8988T (cell line): ENCODE measurements at places on chromosomes 6 and 20.
A peak's percentile ranks its signal among the peaks of the same experiment; 100 is the strongest.

DNA sequence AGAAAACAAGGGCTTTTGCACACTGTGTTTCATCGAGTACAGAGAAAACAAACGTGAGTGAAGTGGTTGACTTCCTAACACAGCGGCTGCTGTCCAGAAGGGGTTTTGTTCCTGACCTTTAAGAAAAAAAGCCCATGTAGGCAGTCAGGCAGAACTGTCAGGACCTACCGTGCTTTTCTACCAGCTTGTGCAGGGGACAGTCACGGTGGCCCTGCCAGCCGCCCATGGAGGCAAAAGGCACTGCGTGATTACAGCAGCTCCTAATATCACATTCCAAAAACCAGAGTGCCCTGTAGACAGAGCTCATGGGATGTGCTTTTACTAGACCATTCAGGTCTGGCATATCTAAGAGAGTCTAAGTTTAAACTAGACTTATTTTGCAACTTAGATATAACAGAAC is 12.2 kb downstream of the TNFAIP3 start:
- no peak for DNase-seq

- no peak for DNase-seq
Observed at GRCh38 chr6:129543981-129544380, 166.0 kb downstream of the ARHGAP18 start.

GRCh38 chr6:151649835-151650234 is 156.0 kb downstream of the CCDC170 start:
- DNase-seq: no peak

GRCh38 chr6:8705435-8706020 is 270.2 kb upstream of the SLC35B3 start:
- DNase-seq: no peak

GRCh38 chr6:126180585-126180984 is 159.3 kb upstream of the CENPW start:
- no peak for DNase-seq

DNA sequence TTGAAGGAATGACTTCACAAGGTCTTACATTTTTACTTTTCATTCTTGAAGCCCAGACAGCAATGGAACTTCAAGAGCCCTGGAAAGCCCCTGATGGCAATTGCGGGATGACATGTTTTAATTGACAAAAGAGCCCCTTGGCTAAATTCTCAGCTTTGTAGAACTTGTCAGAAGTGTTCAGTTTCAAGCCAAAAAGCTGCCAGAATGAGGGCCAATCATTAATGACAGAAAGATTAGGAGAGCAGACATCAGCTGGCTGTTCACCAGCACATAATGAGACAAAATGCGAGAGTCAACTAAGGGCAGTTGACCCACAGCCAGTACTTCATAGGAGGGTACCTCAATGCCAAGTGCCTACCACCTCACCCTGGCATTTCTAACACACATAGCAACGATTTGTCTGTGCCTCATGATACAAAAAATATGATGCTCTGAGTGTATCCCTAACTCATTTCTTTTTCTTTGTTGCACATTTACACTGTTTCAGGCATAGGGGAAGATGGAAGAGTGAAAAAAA is 243.1 kb downstream of the MYLK4 start:
- DNase-seq: no peak

DNA sequence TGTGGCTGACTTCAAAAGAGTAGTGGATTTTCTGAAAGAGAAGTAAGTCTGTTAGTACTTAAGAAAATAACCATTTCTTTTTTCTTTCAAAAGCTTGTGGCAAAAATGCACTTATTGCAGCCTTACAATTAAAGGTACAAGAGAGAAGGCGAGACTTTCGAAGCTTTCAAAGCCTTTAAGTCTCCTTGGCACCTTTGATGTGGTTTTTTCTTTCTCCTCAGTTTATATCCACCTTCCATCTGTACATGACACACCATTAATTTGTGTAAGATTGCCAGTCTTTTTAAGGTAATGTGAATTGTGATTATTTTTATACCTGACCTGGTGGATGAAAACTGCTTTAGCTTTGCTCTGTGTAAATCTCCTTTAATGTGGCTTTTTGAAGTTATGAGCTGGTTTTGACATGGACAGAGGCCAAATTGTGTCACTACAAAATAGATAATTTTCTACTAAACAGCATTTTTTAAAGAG is 466.1 kb downstream of the CDKAL1 start:
- DNase-seq: no peak

DNA sequence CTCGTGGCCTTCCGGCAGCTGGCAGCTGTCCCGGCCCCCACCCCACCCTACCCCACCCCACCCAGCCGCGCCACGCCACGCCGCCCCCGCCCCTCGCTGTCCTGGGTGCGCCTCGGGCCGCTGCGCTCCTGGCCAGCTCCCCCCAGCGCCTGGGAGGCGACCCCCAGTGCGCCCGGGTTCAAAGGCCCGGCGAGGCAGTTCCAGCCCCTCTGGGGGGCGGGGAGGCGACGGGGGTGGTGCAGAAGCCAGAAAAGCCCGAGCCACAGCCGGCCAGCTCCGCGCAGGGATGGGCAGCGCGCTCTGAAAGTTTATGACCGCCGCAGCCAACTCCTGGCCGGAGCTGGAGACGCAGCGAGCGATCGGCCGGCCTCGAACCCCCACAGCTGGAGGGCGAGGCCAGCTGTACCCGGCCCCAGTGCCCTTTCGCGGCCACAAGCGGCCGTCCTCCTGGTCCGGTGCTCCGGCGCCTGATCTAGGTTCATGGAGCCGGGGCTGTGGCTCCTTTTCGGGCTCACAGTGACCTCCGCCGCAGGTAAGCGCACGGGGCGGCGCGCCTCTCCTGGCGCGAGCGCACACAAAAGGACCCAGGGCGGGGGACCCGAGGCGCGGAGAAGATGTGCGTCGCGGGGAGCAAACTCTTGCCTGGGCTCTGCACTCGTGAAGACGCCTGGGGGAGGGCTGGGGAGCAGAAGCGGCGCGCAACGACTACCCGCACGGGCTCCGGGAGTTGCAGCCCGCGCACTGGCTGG is at the start of gene EDN3:
Gene EDN3, plus strand, starts transcription at position 279 of the 749 bp plus-strand sequence. Its CDS starts 202 bp downstream, at position 481.
- DNase-seq: no peak

DNA sequence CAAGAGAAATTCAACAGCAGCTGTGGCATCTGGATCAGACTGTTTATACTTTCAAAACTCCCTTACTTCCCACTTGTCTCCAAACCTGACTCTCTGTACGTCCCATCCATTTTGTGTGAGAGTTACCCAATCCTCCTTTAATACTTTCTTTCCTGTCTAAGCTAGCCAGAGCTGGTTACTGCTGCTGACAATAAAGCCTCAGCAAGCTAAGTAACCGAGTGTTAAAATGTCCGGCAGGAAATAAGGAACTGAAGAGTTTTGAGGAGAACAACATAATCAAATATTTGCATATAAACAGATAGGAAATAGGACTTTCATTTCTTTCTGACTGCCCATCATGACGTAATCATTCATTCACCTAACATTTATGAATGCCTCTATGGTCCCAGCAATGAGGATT is 11.6 kb downstream of the TMEM30A start:
- DNase-seq: no peak

- no peak for DNase-seq
Observed at GRCh38 chr6:105087571-105088211, 92.1 kb downstream of the POPDC3 start.

GRCh38 chr6:52389264-52389625 is 27.3 kb downstream of the PAQR8 start:
- no peak for DNase-seq

- no peak for DNase-seq
Observed at GRCh38 chr20:25346349-25346748, 44.3 kb downstream of the ABHD12 start.

DNA sequence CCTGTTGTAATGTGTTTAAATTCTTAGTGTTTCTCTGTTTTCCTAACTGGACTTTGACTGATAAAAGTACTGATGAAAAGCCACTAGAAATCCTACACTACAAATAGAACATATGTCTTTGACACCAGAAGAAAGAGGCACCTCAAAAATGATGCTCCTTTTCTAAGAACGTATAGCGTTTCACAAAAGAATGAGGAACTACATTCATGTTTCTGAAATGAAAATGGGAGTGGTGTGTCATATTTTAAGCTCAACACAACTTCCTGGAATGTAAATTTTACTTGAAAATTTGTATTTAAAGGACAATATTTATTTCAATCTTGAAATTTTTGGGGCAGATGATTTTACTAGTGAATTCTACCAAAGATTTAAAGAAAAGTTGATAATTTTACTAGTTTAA is 35.3 kb downstream of the KIAA0408 start:
- no peak for DNase-seq

GRCh38 chr20:25460566-25461280 is 53.2 kb downstream of the GINS1 start:
- DNase-seq: no peak

DNA sequence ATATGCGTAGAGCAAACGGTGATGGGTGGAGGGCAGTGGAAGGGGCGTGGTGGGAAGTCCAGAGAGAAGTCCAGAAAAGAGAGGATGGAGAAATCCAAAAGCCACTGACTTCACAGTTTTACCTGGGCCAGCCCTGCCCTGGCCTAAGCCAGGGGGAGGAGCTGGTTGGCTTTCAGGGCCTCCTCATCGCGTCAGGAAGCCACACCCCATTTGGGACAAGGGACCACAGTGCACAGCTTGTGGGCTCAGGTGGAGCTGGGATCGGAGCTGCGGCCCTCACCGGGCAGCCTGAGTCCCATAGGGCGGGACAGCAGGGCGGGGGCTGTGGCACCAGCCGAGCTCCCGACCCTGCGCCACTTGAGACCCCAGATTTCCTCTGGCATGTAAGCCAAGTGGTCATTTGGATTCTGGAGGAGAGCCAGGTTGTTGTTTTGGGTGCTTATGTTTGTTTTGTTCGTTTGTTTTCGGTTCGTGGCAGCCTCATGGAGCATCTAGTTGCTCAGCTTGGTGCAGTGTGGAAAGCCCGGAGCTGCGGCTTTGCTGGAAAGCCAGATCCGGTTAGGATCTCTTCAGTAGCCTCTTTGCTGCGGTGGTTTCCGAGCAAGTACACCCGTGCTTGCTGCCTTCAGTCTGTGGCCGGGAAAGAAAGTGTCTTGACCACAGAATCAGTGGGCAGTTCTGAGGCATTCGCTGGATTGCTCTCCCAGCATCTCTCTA is 42.2 kb downstream of the RIOK1 start:
- no peak for DNase-seq

DNA sequence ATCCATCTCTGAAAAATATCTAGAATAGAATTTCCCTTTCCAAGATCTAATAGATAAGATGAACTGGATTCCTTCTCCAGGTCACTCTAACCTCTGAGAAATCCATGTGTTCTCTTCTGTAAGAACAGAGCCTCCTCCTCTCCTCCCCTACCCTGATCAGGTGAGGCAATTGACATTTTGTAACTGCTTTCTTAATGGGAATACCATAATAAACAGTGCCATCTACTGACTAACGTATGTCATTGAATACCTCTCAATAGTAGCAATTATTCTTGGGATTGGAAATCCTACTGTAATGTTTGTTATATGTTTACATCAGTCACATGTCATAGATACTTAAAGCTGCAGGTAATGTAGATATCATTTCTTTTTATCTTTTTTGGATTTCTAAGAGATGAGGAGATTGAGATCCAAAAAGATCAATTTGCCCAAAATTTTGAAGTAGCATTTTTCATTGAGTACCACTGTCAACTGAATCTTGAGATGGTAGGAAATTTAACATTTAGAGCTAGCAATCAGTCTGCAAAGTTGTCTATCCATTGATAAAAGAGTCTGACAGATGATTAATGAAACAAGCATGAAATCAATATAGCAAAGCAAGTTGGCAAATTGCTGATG is 365.8 kb upstream of the HSF2 start:
- no peak for DNase-seq

GRCh38 chr6:146543211-146543939 is at the start of gene RAB32:
Gene RAB32 (plus strand): TSS chr6:146543833. CDS start chr6:146543872, 39 bp downstream.
- DNase-seq: peak; percentile 87

DNA sequence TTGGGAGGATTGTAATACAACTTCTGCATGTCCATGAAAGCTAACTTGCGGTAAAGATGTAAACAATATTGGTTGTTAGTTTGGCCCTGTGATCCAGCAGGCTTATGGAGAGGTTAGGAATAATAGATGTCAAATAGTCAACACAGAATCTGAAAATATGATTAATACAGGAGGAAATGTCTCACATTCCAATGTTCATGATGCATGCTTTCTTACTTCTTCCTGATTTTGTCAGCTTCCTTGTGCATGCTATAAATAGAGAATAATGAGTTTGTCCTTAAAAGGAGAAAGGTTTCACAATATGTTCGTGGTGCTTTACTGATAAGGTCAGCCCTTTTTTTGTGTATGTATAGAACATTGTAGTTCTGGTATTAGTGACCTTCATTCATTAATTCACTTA is 136.7 kb downstream of the MMUT start:
- DNase-seq: no peak

- DNase-seq: no peak
Observed at GRCh38 chr6:74578339-74578738, 627.5 kb downstream of the COL12A1 start.

- DNase-seq: no peak
Observed at GRCh38 chr6:46867411-46867810, 54.3 kb downstream of the ADGRF5 start.

DNA sequence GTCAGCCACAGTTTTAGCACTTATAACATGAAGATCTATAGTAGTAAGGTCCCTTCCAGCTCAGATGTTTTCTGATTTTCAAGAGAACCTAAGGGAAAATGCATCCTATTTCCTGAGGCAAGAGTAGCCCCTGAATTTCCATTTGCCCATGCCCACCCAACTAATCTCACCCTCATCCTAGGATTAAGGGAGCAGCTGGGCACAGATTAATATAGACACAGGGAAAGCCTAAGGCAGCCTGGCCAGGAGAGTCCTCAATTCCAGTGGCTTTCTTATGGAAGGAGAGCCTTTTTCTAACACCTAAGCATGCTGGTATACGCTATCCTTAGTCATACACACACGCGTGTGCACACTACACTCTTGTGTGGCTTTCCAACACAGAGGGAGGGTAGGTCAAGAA is 1.5 kb downstream of the APOBEC2 start:
- no peak for DNase-seq

- DNase-seq: no peak
Observed at GRCh38 chr6:158457131-158457530, 102.8 kb upstream of the TMEM181 start.

GRCh38 chr6:340991-341827 is 48.9 kb downstream of the DUSP22 start:
- DNase-seq: no peak

GRCh38 chr6:24089736-24090135 is 36.3 kb upstream of the NRSN1 start:
- DNase-seq: no peak

GRCh38 chr6:24719125-24719971 is at the start of gene C6orf62:
Gene C6orf62 (minus strand): TSS chr6:24719154. CDS start chr6:24718668, 486 bp downstream.
- DNase-seq: no peak

- DNase-seq: no peak
Observed at GRCh38 chr20:2004171-2004570, 10.3 kb upstream of the PDYN start.

- DNase-seq: no peak
Observed at GRCh38 chr6:45780523-45780922, 235.1 kb downstream of the CLIC5 start.

DNA sequence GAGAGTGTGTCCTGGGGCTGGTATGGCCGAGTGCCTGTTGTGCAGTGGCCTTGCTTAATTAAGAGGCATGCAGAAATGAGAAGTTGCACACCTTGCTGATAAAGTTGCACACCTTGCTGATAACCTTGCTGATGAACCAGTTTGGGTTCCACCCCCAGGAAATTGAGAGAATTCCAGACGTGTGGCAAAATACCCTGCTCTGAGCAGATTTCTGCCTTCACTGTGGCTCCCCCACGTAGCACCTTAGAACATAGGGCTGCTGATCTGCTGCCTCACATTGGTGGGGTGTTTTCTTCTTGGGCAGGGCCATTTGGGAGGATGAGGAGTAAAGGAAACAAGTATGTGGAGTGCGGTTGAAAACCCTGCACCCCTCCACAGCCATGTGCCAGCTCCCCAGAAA is 22.5 kb upstream of the ADRM1 start:
- DNase-seq: no peak

GRCh38 chr6:141370438-141370837 is 762.3 kb upstream of the GJE1 start:
- DNase-seq: no peak
